Thoracic aorta (tissue), 2 donors: ENCODE measurements at places on chromosomes 4 and X. TPM values are rescaled to one million over a fixed set of nuclear protein-coding genes. Genes with fewer than 3 reads are reported as not detected.

SHOX gene
- total RNA-seq: 0.21 TPM

HSFX4 gene
- total RNA-seq: not detected

AKAP4 gene
- total RNA-seq: not detected

CPZ gene
- 3.0 TPM for total RNA-seq

- no peaks in the 10 kb centered on the region for H3K4me1 ChIP-seq
- no peaks in the 10 kb centered on the region for H3K36me3 ChIP-seq
- no peak overlapping the region for H3K27ac ChIP-seq
These were observed 52.2 kb upstream of the BLTP1 start for GRCh38 chr4:122099896-122100295.

- H3K36me3 ChIP-seq: no peaks in the 10 kb centered on the region
- H3K27ac ChIP-seq: no peak overlapping the region
- H3K27me3 ChIP-seq: no peaks in the 10 kb centered on the region
- H3K4me3 ChIP-seq: no peak overlapping the region
These were observed 16.1 kb upstream of the PPP2R3B start for GRCh38 chrX:402857-403256.
